ENCODE measurements at places on chromosomes 7 and 10. TPM values are rescaled to one million over a fixed set of nuclear protein-coding genes. Genes with fewer than 3 reads are reported as not detected.

The TNRC18 gene
- total RNA-seq: 80.4 TPM

The VPS37D gene
- total RNA-seq: 3.6 TPM

The NACAD gene
- total RNA-seq: not detected

The MSMB gene
- total RNA-seq: not detected

The CNNM1 gene
- total RNA-seq: 1.8 TPM

The ANKRD7 gene
- total RNA-seq: 0.64 TPM

The TYW1B gene
- 0.89 TPM for total RNA-seq

The ZNF736 gene
- not detected for total RNA-seq

The EPDR1 gene
- total RNA-seq: 103 TPM

The PTPRZ1 gene
- not detected for total RNA-seq

The VSTM4 gene
- total RNA-seq: not detected

The NME8 gene
- not detected for total RNA-seq

The TUBAL3 gene
- total RNA-seq: 1.6 TPM

The PCBD1 gene
- total RNA-seq: 122 TPM

The NPSR1 gene
- not detected for total RNA-seq

The SYT15B gene
- total RNA-seq: 0.07 TPM

The GLCCI1 gene
- total RNA-seq: 4.6 TPM

The RRP12 gene
- 66.8 TPM for total RNA-seq

The SLC26A4 gene
- 0.22 TPM for total RNA-seq

The LRRC17 gene
- 0.30 TPM for total RNA-seq

The ZNF398 gene
- 10.2 TPM for total RNA-seq

The OR9A2 gene
- total RNA-seq: not detected

The MRC1 gene
- total RNA-seq: 0.14 TPM

The NUDT1 gene
- 42.2 TPM for total RNA-seq
